GM06990 (cell line): ENCODE measurements at places on chromosomes 1 and 21.

GRCh38 chr1:110002695-110003094 lies 18.1 kb downstream of the AHCYL1 start:
- DNase-seq: no peak

DNA sequence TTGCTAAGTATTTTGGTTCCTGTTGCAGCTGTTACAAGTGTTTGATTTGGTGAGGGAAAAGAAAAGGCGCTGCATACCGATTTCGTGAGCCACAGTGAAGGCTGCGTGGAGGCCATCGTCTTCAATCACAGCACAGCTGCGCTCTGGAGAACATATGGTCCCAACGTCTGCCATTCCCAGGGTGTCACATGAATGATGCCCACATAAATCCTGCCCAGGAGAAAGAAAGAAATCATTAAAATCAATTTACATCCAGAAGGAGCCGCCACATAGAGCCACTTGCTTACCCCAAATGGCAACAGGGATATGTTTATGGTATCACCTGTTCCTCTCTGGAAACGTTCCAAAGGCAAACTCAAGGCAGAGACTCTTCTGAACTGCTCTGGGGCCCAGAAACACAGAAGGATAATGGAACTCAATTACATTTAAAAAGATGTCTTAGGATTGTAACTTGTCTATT lies 12.2 kb downstream of the ADAMTS5 start:
- no peak for DNase-seq

DNA sequence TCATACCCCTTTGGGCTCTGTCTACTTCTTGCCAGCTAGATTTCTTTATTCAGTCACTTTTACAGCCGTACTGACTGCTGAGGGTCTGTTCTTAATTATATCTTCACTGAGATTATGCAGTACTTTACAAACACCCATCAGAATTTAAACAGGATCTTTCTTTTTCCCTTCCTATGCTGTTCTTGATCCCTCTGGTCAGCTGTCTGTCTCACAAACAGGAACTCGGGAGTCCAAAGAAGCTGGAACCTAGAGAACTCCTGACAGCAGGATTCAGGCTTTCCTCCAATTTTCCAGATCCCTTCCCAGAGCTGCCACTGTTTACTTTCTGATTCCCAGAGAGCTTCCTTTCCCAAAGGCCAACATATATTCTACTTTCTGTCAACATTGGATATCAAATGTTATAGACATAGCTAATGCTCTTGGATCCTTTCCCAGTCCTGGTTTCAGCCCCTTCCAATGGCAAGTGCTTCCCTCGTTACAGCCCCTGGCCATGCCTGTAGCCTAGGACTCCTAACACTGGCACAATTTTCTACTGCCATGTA lies 59.5 kb downstream of the ATP2B4 start:
- DNase-seq: no peak

DNA sequence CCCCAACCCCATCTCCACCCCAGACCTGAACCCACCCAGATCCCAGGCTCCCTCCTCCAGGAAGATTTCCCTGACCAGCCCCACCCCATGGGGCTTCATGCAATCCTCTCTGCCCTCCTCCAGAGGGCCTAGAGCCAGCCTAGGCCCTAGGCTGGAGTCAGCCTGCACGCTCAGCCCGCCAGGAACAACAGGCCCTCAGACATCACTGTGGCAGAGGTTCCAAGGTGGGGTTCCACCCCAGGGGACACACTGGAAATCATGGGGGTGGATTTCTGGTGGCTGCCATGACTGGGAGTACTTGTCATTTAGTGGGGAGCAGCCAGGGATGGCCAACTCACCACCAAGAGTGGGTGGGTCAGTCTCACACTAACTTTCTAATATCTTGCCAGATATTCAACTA lies 122.0 kb downstream of the GLIS1 start:
- DNase-seq: no peak

DNA sequence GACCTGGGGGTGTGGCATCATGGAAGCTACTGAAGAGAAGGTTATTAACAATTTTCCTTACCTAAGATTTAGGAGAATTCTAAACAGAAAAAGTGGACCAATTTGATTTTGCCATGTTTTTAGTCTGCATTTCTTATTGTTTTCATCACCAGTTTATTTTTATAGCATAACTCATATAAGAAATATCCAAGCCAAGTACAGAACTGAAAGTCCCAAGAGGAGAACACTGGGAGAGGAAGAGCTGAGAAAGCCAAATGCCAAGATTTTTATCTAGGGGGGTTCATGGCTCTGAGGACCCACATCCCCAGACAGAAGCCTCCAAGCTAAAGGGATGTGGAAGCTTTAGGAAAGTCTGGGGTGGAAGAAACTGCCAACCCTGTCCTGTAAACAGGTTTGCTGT lies 109.4 kb upstream of the DUSP10 start:
- DNase-seq: no peak

GRCh38 chr1:33346927-33347649 lies 26.2 kb upstream of the A3GALT2 start:
- no peak for DNase-seq

DNA sequence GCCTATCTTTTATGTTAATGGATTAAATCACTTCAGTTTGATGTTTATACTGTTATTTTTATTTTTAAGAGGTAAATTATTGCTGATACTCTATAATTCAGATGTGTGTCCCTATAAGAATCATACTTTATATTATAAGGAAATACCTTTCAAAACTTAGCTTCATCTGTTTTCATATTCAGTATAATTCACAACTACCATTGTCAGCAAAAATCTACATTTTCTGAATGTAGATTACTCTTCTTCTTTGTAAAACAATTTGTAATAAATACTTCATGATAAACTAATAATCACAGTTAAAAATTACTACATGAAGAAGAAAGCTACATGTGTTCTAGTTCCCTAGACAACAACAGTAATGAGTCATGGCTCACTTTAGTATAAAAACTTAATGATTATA lies 115.4 kb upstream of the SERTAD4 start:
- DNase-seq: no peak
